Suppressor macrophage (primary cell): ENCODE measurements at places on chromosomes 11 and 22.

DNA sequence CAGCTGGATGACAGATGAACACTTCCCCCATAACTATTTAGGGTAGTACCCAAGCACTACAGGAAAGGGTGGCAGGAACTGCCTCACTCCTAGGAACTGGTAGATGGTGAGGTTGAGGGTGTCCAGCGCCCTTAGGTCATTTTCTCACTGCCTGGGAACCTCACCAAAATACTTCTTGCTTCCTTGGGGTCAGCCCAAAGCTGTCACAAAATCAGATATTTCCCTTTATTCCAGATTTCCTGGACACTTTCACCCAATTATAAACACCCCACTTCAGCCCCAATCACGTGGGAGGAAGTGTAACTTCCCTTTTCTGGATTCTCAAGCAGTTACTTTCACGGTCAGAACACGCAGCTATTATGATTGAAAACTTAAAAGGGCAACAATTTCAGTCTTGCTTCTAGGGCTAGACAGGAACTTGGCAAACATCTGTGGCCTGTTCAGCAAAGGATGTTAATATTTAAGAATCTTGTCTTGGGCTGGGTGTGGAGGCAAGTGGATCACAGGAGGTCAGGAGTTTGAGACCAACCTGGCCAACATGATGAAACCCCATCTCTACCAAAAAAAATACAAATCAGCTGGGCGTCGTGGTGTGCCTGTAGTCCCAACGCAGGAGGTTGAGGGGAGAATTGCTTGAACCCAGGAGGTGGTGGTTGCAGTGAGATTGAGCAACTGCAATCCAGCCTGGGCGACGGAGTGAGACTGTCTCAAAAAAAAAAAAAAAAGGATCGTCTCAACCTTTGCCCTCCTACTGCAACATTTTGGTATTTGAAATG lies 4.0 kb downstream of the FTH1 start:
- peak; percentile 94 for DNase-seq

DNA sequence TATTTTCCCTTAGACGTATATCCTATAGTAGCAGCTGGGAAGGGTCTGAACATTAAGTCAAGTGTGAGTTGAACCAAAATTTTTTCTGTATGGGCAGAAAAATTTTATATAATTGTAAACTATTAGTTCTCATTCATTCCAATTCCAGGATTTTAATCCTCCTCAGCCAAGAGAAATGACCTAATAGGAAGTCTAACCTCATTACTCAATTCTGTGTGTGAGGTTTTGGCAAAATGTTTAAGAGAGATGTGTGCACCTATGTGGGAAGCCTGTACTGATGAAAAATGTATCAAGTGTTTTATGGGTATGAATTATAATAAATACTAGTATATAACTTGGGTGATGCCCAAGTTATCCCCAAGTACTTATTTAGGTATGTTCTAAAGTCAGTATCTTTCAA lies 311.6 kb upstream of the PITPNB start:
- no peak for DNase-seq

DNA sequence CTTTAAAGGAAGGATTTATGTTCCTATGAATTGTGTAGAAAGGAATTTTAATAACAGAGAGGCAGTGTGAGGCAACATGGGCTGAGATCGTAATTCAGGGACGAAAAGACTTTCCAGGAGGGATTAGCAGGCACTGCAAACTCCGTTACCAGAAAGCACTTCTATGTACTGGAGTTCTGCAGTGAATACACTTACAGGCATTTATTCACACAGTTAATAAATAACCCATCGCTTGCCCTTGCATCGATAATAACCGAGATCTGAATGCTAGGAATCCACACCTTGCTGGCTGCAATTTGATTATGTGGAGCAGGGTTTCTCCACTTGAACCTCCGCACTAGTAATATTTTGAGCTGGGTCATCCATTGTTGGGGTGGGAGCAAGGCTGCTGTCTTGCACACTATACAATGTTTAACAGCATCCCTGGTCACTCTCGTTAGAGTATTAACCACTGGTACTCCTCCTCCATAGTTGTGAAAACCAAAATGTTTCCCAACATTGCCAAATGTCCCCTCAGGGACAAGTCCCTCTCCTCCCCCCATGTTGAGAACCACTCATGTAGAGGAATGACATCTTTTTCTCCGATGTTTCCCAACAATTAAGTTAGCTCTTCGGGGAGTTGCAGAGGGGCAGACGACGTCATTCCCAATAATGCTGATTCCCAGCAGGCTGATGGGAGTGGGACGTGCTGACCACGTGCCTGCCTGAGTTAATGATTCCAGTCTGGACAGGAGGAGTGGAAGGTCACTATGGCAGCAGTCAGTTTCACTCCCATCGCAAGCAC lies 99.5 kb downstream of the SNX19 start:
- DNase-seq = no peak

DNA sequence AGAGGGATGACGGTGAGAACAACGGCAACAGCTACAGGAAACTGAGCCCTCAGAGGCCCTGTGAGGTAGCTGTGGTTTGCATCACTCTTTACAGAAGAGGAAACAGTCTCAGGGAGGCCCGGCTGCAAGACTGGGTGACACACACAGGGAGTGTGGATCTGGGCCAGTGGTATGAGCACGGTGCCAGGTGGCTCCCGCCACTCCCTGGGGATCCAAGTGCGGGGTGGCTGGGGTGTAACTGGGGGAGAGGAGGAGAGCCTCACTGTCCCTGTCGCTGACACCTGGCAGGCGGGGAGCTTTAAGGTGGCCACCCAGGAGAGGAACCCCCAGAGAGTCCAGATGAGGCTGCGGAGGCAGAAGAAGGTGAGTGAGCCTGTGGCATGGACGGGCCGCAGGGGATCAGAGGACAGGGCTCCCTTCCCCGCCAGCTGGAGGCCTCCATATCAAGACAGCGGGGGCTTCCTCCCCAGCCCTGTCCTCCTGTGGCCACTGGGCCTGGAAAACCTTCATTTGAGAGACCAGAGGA lies 5.6 kb downstream of the RGL4 start:
- peak; percentile 76 for DNase-seq

GRCh38 chr11:67282155-67282875 lies 6.8 kb upstream of the ANKRD13D start:
- no peak for DNase-seq

- no peak for DNase-seq
Observed at GRCh38 chr11:10742460-10743208, 8.4 kb upstream of the CTR9 start.

DNA sequence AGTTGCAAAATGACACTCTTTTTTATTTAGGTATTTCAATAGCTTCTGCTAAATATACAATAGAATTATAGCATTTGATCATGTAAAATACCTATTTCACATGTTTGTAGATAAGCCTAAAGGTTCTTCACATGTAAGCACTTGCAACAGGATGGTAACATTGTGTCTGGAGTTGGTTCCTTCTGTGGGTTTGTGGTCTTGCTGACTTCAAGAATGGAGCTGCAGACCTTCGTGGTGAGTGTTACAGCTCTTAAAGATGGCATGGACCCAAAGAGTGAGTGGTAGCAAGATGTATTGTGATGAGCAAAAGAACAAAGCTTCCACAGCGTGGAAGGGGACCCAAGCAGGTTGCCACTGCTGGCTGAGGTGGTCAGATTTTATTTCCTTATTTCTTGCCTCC lies 246.4 kb upstream of the PDGFD start:
- no peak for DNase-seq

GRCh38 chr11:64455456-64456261 lies 96.7 kb downstream of the RPS6KA4 start:
- peak; percentile 66 for DNase-seq

DNA sequence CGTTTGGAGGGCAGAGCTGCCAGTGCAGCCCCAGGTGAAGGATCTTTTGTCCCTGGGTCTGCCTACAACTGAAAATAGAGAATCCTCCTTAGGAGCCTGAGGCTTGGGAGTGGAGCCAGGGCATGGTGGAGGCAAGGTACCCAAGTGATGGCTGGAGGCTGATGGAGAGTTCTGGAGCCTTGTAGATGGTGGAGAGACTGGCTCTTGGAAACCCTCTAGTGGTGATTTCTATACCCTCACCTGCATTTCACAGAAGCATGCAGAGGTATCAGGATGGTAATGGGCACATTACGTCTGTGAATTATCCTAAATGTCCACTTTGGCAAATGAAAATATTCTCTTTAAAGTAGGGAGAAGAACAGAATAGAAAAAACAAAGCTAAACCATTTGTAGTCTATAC lies 44.4 kb downstream of the INSC start:
- no peak for DNase-seq
